Aorta (tissue), 5 donors: ENCODE measurements at places on chromosomes 12 and 14. TPM values are rescaled to one million over a fixed set of nuclear protein-coding genes. Genes with fewer than 3 reads are reported as not detected.

TMEM30B gene
- polyA plus RNA-seq: 7.5 TPM

TAS2R9 gene
- not detected for polyA plus RNA-seq

DAD1 gene
- polyA plus RNA-seq: 240 TPM

GRCh38 chr12:6605421-6606330 lies 1.5 kb downstream of the CHD4 start:
- no peak for DNase-seq

DNA sequence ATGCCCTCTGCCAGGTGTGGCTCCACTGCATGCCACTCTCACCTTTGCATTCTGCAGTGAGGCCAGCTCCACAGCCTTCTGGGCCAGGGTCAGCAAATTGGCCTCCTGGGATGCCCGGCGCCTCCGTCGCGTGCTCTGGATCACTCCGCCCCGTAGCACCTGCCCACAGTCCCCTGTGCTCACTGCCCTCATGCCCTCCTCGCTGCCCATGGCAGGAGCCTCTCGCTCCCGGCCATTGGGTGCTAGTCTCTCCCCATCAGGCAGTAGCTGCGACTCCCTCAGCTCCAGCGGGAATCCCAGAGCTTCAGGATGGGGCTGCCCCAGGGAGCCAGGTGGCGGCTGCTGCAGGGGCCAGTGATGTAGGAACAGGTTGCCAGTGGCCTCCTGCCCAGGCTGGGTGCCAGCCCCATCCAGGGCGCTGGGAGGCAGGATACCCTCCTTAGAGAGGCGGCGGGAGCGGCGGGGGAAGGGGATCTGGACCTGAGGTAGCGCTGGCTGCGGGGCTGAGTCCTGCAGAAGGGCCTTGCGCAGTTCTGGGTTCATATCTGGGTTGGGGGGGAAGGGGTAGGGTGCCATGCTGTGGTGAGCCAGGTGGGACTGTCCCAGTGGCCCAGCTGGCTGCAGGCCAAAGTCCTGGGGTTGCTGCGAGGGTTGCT lies 24.5 kb upstream of the PNMA1 start:
- DNase-seq: no peak

CCDC85C gene
- 8.1 TPM for polyA plus RNA-seq

SDS gene
- 9.9 TPM for polyA plus RNA-seq

- DNase-seq: no peak
These were observed 1.7 kb downstream of the KSR2 start for GRCh38 chr12:117967043-117967442.

GRCh38 chr14:96666088-96666487 lies 131.1 kb upstream of the VRK1 start:
- no peak for DNase-seq

DNA sequence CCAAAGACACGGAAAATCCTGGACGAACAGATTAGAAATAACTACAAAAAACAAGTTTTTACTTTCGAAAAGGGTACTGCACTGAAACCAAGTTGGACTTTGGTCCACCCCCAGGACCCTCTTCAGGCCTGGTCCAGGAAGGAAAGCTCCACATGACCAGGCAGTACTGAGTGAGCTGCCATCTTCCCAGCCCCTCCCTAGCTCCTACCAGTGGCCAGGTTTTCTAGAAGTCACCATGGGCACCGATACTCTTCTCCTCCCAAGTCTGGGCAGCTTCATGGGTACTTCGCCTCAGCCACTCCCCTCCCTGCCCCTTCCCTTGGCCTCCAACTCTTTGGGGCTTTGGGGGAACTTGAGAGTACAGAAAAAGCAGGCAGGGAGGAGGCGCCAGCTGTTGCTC lies 6.6 kb downstream of the VAMP1 start:
- DNase-seq: no peak

DNA sequence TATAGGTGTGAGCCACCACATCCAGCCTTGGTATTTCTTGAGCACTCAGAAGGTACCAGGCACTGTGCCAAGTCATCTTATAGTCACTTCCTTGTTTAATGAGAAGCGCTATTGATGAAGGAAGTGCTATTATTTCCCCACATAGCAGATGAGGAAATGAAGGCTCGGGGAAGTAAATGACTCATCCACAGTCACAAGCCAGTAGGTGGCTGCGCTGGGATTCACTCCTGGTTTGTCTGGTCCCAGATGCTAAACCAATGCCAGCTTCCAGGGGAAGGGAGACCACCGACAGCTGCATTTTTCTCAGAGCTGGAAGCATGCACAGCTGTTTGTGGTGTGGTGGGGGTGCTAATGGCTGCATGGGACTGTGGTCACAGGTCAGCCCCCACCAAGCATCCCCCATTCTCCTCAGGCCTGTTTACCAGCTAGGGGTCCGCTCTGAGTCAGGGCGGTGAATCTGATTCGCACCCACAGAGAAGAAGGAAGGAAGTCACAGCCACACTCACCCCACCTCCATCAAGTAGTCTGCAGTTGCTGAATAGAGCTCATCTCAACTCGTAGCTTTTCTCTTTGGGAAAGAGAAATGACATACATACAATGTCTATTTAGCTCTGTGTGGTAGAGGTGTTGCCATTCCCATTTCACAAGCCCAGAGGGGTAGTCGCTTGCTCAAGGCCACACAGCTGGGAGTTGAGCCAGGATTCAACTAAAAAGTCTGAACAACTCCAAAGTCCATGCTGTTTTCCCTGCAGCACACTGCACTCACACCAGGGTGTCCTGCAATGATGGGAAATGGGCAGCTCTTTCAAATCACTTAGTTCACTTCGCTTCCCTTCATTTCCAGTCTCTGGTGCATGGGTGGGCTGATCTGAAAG lies 6.3 kb upstream of the LTBP2 start:
- DNase-seq: no peak
